Heart left ventricle (tissue), 16 donors: ENCODE measurements at places on chromosomes 11 and 22. TPM values are rescaled to one million over a fixed set of nuclear protein-coding genes. Genes with fewer than 3 reads are reported as not detected.

The SMTNL1 gene
- polyA plus RNA-seq: not detected

The CCDC116 gene
- polyA plus RNA-seq: 0.27 TPM

The SSH3 gene
- polyA plus RNA-seq: 9.4 TPM

The PCF11 gene
- 15.2 TPM for polyA plus RNA-seq

The SLC16A8 gene
- polyA plus RNA-seq: 0.34 TPM

The SAA4 gene
- polyA plus RNA-seq: not detected

The OR4C12 gene
- not detected for polyA plus RNA-seq

GRCh38 chr11:71562120-71562519 is 3.2 kb upstream of the KRTAP5-10 start:
- no peaks in the 10 kb centered on the region for H3K4me1 ChIP-seq
- no peak for DNase-seq
- no peaks in the 10 kb centered on the region for H3K36me3 ChIP-seq
- no peak overlapping the region for H3K4me3 ChIP-seq
- H3K27ac ChIP-seq: no peak overlapping the region

- no peaks in the 10 kb centered on the region for H3K4me1 ChIP-seq
- H3K27ac ChIP-seq: no peak overlapping the region
- H3K36me3 ChIP-seq: no peaks in the 10 kb centered on the region
- no peaks in the 10 kb centered on the region for H3K27me3 ChIP-seq
Observed at GRCh38 chr11:66451663-66452062, 13.0 kb upstream of the MRPL11 start.

GRCh38 chr11:93225662-93226061 is 27.9 kb upstream of the SLC36A4 start:
- H3K4me1 ChIP-seq: no peaks in the 10 kb centered on the region
- no peak overlapping the region for H3K4me3 ChIP-seq
- no peaks in the 10 kb centered on the region for H3K27me3 ChIP-seq
- DNase-seq: no peak

GRCh38 chr22:27453725-27454124 is 347.8 kb downstream of the MN1 start:
- no peaks in the 10 kb centered on the region for H3K36me3 ChIP-seq
- H3K27me3 ChIP-seq: no peaks in the 10 kb centered on the region
- H3K4me1 ChIP-seq: no peaks in the 10 kb centered on the region
- H3K4me3 ChIP-seq: no peak overlapping the region
- no peak overlapping the region for H3K27ac ChIP-seq
- no peak for DNase-seq

DNA sequence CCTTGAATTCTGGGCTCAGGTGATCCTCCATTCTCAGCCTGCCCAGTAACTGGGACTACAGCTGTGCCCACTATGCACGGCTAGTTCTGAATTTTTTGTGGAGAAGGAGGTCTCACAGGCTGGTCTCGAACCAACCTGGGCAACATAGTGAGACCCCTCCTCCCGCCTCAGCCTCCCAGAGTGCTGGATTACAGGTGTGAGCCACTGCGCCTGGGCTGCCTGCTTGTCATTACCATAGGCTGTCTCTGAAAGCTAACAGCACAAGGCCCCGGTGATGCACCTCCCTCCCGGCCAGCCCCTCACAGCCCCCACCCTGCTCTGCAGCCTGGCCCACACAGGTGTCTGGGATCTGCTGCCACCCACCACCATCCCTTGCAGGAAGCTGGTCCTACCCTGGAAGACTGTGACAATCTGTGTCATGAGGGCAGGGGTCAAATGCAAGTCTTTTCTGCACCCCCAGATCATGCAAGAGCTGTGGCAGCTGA is 82.4 kb downstream of the DGCR2 start:
- no peak overlapping the region for H3K4me3 ChIP-seq
- H3K4me1 ChIP-seq: peaks cover 6% of the 10 kb centered on the region
- no peaks in the 10 kb centered on the region for H3K27me3 ChIP-seq
- H3K27ac ChIP-seq: no peak overlapping the region
- no peak for DNase-seq

DNA sequence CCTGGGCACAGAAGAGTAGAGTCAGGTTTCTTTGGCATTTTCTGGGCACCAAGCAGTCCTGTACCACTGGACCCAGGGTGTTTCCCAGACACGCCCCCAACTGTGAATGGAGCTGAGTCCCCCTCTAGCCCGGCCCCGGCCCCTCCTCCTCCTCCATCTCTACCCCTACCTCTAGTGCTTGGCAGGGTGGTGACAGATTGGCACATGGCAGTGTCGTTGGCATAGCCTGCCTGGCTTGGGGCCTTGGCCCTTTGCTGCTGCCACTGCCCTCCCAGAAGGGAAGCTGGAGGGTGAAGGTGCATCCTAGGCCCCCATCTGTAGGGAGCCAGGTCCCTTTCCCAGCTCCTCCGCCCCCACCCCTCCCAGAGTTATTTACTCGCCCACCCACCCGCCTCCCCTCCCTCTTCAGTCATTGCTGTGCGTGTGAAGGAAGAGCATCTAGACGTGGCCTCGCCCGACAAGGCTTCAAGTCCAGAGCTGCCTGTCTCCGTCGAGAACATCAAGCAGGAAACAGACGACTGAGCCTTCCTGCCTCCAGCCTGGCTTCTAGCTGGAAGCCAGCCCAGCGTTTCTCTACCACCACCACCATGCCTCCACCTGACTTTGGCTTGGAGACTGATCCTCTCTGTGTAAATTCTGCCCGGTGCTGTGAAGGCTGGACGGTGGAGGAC is 10.9 kb downstream of the CHADL start:
- peak overlapping the region; percentile 75 for H3K27ac ChIP-seq
- peaks cover 39% of the 10 kb centered on the region for H3K36me3 ChIP-seq
- no peak overlapping the region for H3K4me3 ChIP-seq
- no peaks in the 10 kb centered on the region for H3K27me3 ChIP-seq
- peaks cover 34% of the 10 kb centered on the region for H3K4me1 ChIP-seq

DNA sequence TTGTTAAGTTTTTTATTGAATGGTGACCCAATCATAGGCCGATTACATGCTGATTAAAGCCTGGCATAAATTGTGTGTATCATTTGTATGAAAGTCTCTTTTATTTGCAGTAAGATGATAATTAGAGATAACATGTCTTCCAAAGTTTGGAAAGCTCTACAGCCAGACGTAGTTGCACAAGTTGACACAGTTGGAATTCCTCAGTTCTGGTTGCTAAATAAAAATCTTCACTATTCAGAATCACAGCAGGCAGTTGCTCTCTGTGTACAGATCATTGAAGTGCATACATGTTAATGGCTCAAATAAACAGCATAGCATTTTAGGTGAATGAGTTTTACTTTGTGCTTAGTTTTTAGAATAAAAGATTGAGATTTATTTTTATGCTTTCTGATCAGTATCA is 69.5 kb downstream of the ARHGAP42 start:
- H3K27ac ChIP-seq: no peak overlapping the region
- H3K4me3 ChIP-seq: no peak overlapping the region
- no peaks in the 10 kb centered on the region for H3K4me1 ChIP-seq
- no peak for DNase-seq
- H3K36me3 ChIP-seq: no peaks in the 10 kb centered on the region

- no peak for DNase-seq
- H3K27ac ChIP-seq: no peak overlapping the region
- H3K36me3 ChIP-seq: no peaks in the 10 kb centered on the region
Observed at GRCh38 chr11:64025205-64025604, 10.5 kb upstream of the FLRT1 start.

DNA sequence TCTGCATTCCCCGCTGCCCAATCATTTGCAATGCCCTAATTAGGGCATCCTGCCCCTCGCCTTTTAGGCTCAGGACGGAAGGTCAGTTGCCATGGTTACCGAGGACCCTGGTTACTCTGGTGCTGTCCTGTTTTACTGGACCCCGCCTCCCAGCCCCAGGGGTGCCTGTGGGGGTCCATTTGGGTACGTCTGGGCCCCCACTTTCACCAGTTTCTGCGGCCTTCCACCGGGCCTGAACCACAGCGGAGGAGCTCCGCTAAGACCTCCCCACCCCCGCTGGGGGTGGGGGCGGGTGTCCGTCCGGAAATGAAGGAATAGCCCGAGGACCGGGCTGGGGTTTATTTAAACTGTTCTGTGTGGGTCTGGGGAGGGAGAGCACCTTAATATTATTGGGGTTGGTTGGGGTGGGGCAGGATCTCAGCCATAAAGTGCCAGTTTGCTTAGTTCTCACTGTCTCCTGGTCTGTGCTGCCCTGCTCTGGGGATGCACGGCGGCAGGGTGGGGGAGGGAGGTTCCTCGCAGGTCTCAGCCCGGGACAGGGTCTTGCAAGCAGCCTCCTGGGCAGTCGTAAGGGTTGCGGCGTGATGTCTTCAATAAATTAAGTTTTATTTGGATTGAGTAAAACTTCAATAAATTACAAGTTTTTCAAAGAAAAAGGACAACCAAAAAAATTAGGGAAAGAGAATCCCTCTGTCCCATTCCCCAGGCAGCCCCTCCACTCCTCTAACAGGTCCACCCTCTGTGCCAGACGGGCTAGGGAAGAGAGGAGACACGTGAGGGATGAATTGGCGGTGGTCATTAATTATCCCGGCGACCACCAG is 5.3 kb downstream of the PHOX2A start:
- H3K36me3 ChIP-seq: peaks cover 47% of the 10 kb centered on the region
- H3K4me1 ChIP-seq: peaks cover 37% of the 10 kb centered on the region
- H3K27ac ChIP-seq: peak overlapping the region; percentile 78
- DNase-seq: no peak
- peaks cover 27% of the 10 kb centered on the region for H3K27me3 ChIP-seq
- peak overlapping the region; percentile 47 for H3K4me3 ChIP-seq

- no peak overlapping the region for H3K4me3 ChIP-seq
- H3K27ac ChIP-seq: no peak overlapping the region
- no peaks in the 10 kb centered on the region for H3K27me3 ChIP-seq
Observed at GRCh38 chr11:12922980-12923507, 86.1 kb upstream of the RASSF10 start.

GRCh38 chr11:71102251-71102995 is 150.0 kb downstream of the SHANK2 start:
- H3K27ac ChIP-seq: no peak overlapping the region
- no peak overlapping the region for H3K4me3 ChIP-seq
- no peaks in the 10 kb centered on the region for H3K4me1 ChIP-seq
- no peaks in the 10 kb centered on the region for H3K27me3 ChIP-seq
- no peak for DNase-seq

- DNase-seq: peak; percentile 34
- H3K27me3 ChIP-seq: no peaks in the 10 kb centered on the region
- H3K27ac ChIP-seq: peak overlapping the region; percentile 96
Observed at GRCh38 chr11:9574622-9575259, 1.3 kb downstream of the WEE1 start.

- no peaks in the 10 kb centered on the region for H3K36me3 ChIP-seq
- DNase-seq: no peak
- H3K27ac ChIP-seq: no peak overlapping the region
- no peak overlapping the region for H3K4me3 ChIP-seq
- no peaks in the 10 kb centered on the region for H3K4me1 ChIP-seq
- no peaks in the 10 kb centered on the region for H3K27me3 ChIP-seq
Observed at GRCh38 chr22:35359380-35360065, 21.4 kb upstream of the HMOX1 start.

DNA sequence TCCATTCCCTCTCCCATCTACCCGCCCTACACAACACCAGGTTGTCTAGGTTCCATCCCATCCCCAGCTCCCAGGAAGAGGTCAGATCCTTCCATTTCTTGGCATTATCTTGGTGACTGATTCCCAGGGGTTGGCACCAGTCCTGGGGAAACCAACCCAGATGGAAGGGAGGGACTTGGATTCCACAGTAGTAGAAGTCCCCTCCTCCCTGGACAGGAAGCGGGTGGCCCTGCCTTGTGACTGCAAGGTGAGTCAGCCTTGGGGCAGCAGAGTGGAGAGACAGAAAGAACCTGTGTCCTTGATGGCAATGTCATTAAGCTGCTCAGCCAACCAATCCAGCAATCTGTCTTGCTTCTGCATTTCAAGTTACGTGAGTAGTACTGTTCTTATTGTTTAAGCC is 26.5 kb downstream of the SYT13 start:
- H3K27me3 ChIP-seq: peaks cover 14% of the 10 kb centered on the region
- DNase-seq: no peak
- no peak overlapping the region for H3K27ac ChIP-seq
- H3K4me1 ChIP-seq: no peaks in the 10 kb centered on the region
- no peaks in the 10 kb centered on the region for H3K36me3 ChIP-seq

DNA sequence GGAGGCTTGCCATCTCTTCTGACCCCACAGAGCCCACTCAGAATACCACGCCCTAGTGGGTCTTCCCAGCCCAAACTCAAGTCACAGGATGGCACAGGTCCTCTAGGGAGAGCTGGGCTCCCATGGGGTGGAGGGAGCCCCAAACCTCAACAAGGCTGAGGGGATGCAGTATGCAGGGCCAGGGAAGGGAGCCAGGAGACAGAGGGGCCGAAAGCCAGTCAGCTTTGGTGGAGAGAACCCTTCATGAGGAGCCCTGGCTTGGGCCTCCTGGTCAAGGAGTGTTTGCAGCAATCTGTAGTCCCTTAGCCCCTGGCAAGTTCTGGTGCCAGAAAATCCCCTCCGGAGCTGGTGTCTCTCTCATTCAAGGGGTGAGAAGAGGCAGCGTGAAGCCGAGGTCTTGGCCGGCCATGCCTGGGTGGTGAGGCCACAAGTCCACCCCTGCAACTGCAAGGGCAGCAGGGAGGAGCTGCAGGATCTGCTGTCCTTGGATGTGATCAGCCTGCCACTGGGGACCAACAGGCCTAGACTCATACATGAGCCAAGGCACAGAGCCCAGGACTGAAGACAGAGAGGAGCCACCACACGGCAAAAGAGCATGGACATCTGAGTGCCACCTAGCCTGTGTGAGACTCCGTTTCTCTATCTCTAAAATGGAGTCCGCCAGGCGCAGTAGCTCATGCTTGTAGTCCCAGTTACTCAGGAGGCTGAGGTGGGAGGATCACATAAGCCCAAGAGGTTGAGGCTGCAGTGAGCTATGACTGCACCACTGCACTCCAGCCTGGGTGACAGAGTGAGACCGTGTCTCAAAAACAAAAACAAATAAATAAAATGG is 24.1 kb downstream of the NEAT1 start:
- peak; percentile 63 for DNase-seq
- no peak overlapping the region for H3K4me3 ChIP-seq
- peak overlapping the region; percentile 80 for H3K27ac ChIP-seq
- peaks cover 40% of the 10 kb centered on the region for H3K36me3 ChIP-seq

DNA sequence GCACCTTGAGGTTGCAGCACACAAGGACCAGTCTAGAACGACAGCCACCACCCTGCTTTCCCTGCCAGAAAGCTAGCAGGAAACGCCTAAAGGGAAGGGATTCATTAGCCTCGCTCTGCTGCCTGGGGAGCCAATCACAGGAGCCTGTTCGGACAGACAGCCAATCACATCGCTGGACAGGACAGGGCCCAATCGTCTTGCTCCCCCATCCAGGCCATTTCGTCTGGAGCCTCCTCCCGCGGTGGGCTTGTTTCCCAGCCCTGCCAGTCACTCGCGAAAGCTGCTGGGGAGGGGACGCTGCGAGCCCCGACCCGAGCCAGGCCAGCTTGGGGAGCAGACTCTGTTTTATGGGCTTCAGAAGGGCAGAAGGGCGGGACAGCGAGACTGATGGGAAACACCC is 79.8 kb upstream of the NCAM1 start:
- peak overlapping the region; percentile 37 for H3K4me3 ChIP-seq
- H3K27me3 ChIP-seq: no peaks in the 10 kb centered on the region
- peak; percentile 77 for DNase-seq
- H3K36me3 ChIP-seq: no peaks in the 10 kb centered on the region

GRCh38 chr11:9120664-9121468 is 29.5 kb upstream of the SCUBE2 start:
- H3K36me3 ChIP-seq: no peaks in the 10 kb centered on the region
- no peak overlapping the region for H3K27ac ChIP-seq
- no peaks in the 10 kb centered on the region for H3K4me1 ChIP-seq
- no peak for DNase-seq
- no peak overlapping the region for H3K4me3 ChIP-seq
- no peaks in the 10 kb centered on the region for H3K27me3 ChIP-seq

GRCh38 chr22:33409079-33409478 is 350.9 kb upstream of the SYN3 start:
- no peak overlapping the region for H3K4me3 ChIP-seq
- no peaks in the 10 kb centered on the region for H3K27me3 ChIP-seq
- H3K4me1 ChIP-seq: peaks cover 3% of the 10 kb centered on the region
- H3K27ac ChIP-seq: no peak overlapping the region
